ENCODE measurements at places on chromosomes 7 and 10. TPM values are rescaled to one million over a fixed set of nuclear protein-coding genes. Genes with fewer than 3 reads are reported as not detected.
A peak's percentile ranks its signal among the peaks of the same experiment; 100 is the strongest.

GRID1 gene
- 3.0 TPM for polyA plus RNA-seq

CLCN1 gene
- 2.5 TPM for polyA plus RNA-seq

GRCh38 chr7:107902381-107902780 is 11.4 kb downstream of the DLD start:
- no peak for DNase-seq

GRCh38 chr10:16788125-16788524 is 29.1 kb downstream of the RSU1 start:
- DNase-seq = no peak

GRCh38 chr7:41584746-41585145 is 118.1 kb downstream of the INHBA start:
- DNase-seq = no peak

DNA sequence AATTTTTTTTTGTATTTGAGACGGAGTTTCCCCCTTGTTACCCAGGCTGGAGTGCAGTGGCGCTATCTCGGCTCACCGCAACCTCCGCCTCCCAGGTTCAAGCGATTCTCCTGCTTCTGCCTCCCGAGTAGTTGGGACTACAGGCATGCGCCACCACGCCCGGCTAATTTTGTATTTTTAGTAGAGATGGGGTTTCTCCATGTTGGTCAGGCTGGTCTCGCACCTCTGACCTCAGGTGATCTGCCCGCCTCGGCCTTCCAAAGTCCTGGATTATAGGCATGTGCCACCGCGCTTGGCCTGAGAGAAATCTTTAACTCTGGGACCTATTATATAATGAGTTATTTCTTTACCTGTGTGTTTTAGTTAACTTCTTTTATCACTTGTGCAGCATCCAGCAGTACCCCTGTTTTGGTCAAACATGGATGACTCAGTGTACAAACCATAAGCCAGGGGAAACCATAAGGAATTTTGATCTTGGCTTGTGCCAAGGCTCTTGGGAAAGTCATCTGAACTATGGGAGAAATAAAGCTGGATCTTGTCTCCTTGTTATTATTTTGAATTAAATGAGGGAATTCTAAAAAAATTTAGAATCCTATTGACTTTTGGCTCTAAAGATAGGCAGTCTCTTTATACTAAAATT is 23.6 kb upstream of the ZRANB1 start:
- DNase-seq = no peak

DNA sequence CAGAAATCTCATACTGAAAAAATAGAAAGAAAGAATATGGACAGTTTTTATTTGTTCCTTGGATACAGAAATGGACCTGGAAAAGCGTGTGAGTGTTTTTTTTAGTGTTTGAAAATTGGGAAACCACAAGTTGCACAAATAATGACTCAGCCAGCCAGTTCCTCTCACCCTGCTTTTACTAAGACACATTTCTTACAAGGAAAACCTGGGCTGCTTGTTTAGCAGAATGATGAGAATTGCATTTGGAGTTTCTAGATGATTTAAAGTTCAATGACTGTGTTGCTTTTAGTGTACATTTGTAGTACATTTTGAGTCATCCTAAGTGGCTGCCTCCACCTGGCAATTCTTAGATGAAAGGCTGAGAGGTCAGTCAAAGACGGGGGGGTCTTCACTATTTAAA is 218.7 kb downstream of the ABCA13 start:
- peak; percentile 4 for DNase-seq

- DNase-seq = no peak
These were observed 334.4 kb downstream of the ADARB2 start for GRCh38 chr10:1402816-1403507.

DNA sequence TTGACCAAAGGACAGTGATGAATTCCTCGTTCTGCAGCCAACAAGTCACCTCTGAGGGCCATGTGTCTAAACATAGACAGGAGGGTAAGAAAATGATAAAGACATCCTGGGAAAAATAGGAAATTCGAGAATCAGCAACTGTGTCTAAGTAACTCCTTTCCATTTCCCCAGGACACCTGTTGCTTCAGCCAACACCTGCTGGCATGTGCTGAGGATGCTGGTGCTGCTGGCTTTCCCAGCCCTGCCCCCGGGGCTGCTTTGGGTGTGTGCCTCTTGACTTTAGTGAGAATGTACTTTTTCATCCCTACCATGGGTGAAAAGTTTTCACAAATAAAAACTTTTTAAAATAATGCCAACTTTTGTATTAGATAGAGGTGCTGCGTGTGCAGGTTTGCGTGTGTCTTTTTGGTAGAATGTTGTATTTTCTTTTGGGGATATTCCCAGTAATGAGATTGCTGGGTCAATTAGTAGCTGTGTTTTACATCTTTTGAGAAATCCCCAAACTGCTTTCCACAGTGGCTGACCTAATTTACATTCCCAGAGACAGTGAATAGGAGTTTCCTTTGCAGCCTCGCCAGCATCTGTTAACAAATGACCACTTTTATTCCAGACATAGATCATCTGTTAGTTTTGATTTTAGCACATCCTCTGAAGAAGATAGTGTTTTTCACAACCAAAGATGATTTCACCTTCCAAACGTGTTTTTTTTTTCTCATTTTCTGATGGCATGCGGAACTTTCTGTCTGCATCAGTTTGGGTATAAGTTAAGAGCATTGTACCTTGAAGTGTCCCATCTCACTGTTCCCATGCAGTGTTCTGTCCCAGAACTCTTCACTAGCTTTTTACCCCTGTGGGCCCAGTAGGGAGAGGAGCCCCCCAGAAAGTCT is 104.2 kb upstream of the ACBD5 start:
- DNase-seq = no peak

Measured in hindlimb muscle (tissue), 1 donor.